BE2C (cell line): ENCODE measurements at places on chromosomes 1 and 21.
A peak's percentile ranks its signal among the peaks of the same experiment; 100 is the strongest.

GRCh38 chr1:117843791-117844190 lies 85.6 kb downstream of the GDAP2 start:
- DNase-seq: no peak

DNA sequence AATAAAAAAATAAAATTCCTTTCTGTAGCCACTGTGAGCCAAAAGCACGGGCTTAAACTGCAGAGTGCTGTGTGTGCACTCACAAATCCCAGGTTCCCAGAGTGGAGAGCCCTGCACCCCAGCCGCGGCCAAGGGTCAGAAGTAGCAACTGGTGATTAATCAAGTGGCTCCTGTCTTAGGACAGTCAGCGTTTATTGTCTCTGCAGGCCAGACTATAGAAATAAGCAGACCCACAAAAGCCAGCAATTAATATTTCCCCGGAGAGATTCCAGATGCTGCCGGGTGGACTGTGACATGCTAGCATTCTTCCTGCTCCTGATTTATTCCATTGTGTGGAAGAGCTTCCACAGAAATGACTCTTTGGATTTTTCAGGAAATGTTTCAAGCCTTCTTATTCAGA lies 412.2 kb downstream of the KIF26B start:
- DNase-seq: peak; percentile 88

DNA sequence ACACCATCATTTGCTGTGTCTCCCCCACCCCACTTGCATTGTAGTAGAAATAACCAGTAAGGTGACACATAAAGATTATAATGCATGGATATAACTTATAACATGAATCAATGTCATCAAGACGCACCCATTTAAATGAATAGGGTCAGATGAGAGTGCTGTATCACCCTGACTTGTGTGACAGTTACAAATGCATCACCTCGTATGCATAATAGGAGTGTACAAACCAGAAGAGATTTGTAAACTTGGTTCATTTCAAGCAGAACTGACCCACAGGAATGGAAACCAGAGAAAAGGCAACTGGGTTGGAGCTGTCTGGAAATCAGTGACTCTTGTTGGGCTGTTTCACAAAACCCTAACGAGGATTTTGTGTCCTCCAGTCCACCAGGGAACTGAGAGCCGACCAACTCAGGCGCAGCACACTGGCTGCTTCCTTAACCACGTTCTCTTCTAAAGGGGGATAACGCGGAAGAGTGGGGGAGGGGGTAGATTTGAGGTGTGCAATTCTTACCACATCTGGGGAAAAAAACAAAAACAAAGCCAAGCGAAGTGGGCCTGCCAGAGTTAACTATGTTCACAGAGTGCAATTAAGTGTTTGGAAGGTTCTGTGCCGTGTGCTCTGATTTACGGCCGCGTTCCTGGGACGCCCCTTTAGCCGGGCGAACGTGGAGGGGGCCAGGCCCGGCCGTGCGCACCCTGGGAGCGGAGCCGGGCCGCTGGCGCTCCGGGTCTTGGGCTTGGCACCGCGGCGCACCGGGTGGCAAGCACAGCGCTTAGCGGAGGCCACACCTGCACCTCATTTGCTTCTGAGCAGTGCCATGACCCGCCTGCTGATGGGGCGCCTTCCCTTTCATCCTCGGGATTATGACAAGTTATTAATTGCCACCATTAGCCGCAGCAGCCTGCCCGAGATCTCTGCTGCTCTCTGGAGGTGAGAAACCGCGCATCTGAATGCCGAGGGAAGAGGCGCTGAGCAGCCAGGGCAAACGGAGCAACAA lies 248.8 kb upstream of the FOXD3 start:
- no peak for DNase-seq

GRCh38 chr1:91799159-91799558 lies 86.8 kb downstream of the TGFBR3 start:
- peak; percentile 28 for DNase-seq

GRCh38 chr1:30726236-30726635 lies 2.9 kb upstream of the MATN1 start:
- no peak for DNase-seq

DNA sequence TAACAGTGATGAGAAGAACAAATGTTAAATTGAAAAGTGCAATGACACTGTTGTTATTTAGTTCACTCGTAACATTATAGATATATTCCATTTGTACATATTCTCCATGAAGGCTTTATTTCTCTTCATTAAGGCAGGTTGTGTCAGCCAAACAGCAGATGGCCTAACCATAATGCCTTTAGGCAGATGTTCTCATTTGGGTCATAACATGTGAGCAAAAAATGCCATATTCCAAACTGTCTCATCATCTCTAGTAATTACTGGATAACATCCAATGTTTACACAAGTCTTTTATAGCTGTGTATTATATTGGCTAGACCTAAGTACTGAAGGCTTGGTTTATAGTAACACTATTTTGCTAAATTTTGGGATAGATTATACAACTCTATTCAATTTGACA lies 87.2 kb upstream of the CHODL start:
- no peak for DNase-seq

GRCh38 chr21:37642493-37642892 lies 273.8 kb downstream of the KCNJ6 start:
- no peak for DNase-seq

DNA sequence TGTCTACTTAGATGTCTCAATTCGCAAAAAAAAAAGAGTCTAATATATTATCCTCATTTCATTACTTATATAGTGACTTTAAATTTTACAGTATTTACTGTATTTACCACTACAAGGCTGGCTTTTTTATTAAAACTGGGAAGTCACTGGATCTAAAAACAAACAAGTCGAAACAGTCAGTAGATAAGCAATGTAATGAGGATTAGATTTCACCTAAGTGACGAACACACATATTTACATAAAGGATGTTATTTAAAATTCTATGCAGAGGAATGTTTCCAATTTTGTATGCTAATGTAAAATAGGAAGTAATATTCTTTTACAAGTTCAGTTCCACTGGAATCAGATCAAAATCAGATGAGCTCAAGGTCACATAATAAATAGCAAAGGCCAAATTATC lies 28.3 kb downstream of the TTC13 start:
- no peak for DNase-seq

DNA sequence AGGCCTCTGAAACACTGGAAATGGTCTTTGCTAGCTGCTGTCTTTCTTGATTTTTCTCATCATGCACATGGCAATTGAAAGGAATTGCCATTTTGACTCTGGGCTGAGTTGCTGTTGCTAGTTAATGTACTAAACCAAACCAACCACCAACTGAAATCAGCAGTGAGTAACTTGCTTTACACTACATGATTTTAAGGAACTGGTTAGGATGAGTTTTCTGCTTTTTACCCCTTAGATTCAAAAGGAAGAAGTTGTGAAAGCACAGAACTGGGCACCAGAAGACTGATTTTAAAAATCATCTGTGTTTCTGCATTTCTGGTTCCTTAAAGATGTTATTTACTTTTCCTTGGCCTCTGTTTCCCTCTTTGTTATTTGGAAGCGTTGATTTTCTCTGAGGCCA lies 361.9 kb downstream of the HLX start:
- no peak for DNase-seq
